ENCODE measurements at places on chromosomes 3 and 15. TPM values are rescaled to one million over a fixed set of nuclear protein-coding genes. Genes with fewer than 3 reads are reported as not detected.
A peak's percentile ranks its signal among the peaks of the same experiment; 100 is the strongest.

DNA sequence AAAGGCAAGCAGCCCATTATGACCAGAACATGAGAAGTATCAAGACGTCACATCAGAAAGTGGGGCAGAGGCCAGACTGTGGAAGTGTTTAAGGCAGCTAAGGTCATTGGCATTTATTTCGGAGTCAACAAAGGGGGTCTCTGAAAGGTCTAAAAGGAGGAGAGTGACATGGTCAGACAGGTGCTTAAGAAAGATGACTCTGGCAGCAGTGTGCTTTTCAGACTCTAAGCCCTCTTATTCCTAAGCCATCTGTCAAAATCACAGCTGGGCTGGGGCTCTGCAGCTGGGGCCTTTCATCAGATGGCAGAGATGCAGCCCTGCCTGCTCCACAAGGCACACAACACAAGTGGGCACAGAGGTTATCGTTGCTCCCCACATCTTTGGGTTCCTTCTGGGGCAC is 14.0 kb downstream of the FBXL22 start:
- H3K36me3 ChIP-seq: peaks cover 37% of the 10 kb centered on the region
- no peaks in the 10 kb centered on the region for H3K27me3 ChIP-seq
- H3K4me1 ChIP-seq: peaks cover 13% of the 10 kb centered on the region

DNA sequence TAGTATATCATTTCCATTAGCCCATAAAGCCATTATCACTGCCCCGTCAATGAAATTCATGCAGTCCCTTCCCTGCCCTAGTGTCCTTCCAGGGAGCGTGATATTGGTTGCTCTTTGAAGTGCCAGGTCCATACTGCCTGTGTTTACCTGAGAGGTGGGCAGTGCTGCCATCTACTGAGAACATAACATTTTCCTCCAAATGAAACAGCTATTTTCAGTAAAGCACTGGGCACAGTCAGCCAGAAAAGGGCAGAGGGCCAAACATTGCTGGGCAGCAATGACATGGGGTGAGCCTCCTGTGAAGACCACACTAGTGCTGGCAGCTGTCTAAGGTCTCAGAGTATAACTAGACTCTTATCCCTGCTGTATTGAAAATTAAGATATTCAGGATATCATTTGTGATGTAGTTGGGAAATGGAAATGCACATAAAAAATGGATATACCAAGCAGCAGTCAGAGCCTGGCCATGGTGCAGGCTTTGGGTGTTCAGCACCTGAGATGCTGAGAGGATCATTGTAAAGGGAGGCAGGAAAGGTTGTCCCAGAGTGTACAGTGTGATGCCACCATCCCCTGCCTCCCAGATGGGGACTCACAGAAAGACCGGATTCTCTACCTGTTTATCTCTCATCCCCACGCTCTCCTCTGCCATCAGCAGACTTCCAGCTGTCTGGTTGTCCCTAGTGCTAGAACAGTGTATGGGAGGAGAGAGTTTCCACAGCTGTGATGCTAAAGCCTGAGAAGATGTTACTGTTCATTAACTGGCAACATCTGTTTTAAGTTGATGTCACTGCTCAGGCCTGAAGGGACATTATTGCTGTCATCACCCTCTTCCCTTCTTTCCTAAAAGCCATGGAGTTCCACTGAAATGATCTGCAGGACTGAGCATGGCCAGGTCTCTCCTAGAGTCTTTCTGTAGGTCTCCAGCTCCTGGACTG is 108.8 kb downstream of the ARNT2 start:
- no peak overlapping the region for H3K4me3 ChIP-seq
- H3K36me3 ChIP-seq: peaks cover 18% of the 10 kb centered on the region
- DNase-seq: peak; percentile 32
- no peaks in the 10 kb centered on the region for H3K27me3 ChIP-seq
- H3K4me1 ChIP-seq: peaks cover 38% of the 10 kb centered on the region
- H3K27ac ChIP-seq: peak overlapping the region; percentile 95

- no peaks in the 10 kb centered on the region for H3K36me3 ChIP-seq
- H3K27ac ChIP-seq: no peak overlapping the region
- DNase-seq: no peak
- no peak overlapping the region for H3K4me3 ChIP-seq
Observed at GRCh38 chr3:86416334-86416733, 574.6 kb downstream of the VGLL3 start.

The FANCD2 gene
- total RNA-seq: 3.2 TPM

The FOXB1 gene
- total RNA-seq: not detected

All from osteoblast (primary cell).